NCI-H2081 treated with DMSO at 0.1 percent for 48 hours (cell line): ENCODE measurements at places on chromosomes 11 and 22.

DNA sequence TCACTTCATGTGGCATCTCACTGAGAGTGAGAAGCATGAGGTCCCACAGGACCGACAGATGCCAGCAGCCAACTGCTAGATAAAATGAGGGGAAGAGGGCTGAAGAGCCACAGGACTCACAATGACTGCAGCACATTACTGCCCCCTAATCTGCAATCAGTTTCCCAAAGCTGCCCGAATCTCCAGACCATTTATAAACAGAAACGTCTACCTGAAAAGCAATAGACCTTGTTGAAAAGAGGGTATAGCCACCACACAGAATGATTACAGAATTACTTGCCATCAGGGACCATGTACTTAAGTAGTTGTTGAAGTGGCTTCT lies 12.4 kb upstream of the TEF start:
- no peak for DNase-seq

GRCh38 chr11:8218840-8219239 lies 44.8 kb downstream of the LMO1 start:
- DNase-seq = no peak

GRCh38 chr11:640021-640706 lies 3.1 kb downstream of the DRD4 start:
- DNase-seq = no peak

DNA sequence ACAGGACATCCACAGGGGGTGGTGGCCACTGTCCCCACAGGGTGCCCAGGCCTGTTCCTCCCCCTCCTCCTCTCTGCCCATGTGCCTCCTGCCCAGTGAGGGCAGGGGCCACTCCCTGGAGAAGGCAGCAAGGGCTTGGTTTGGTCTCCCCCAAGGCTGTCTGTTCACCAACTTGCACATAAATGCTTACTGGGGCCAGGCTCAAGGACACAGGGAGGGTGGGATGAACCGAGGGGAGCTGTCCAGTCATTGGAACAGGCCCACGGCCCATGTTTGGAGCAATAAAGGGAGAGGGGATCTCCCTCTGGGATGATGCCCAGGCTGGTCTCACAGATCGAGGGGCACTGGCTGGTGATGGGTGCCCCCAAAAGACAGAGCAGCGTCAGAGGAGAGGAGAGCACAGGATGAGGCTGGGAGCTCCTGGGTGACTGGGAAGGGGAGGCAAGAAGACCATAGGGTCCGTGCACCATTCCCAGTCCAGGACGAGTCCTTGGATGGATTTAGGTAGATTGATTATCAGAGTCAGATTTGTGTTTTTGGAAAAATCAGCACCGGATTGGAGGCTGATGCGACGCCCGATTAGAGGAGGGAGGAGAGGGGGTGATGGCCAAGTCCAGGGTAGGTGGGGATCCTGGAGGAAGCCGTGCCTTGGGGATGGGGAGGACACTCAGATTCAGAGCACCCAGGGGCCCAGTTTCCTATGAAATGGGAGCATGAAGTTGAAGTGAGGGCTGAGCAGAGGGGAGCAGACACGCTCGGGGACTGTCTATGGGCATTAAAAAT lies 1.1 kb downstream of the IGLL5 start:
- no peak for DNase-seq

DNA sequence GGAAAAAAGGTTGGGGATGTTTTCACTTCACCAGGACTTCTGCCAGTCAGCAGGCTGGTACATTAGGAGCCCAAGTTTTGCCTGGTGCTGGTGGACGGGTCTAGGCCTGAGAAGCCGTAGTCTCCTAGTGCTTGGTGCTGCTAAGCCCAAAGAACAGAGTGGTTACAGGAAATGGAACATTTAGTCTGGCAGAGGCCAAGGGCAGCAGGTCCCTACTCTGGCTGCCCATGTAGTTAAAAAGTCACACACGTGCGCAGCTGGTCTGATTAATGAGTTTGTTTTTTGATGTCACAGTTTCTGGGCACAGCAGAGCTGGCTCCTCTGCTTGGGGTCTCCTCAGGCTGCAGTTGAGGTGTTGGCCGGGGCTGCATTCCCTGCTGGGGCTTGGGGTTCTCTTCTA lies 20.6 kb downstream of the BCR start:
- DNase-seq = no peak

DNA sequence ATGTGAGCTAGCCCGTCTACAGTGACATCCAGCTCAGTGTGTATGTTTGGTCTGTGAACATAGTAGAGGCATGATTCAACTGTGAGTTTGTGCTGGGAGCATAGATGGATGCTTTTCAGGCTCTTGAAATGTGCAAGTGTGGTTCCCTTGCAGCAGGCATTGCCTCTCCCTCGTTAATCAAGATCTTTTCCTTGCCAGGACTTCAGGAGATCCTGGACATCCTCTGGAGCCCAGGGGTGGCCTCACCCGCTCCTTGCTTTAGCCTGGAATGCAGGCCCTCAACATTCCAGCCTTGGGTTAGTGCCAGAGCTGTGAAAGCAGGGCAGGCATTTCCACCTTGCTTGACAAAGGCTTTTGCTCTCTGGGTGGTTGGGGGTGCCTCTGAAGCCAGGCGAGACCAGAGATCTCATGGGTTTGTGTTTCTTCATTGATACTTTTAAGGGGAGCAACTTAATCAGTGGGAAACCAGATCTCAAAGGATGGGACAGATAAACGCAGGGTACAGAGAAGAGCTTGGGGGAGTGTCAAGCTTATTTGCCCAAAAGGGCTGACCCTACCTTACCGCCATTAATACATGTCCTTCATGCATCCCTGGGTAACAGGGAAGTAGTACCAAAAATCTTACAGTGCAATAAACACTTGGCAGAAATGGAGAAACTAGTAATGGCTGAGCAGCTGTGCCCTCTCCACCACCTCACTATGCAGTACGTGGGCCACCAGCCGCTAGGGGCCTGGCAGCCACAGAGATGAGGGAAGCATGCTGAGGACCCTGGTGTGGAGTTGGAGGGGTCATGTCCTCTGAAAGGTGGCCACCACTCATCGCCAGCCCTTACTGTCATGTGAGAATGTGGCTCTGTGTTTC lies 72.1 kb downstream of the PTPRJ start:
- DNase-seq = no peak

DNA sequence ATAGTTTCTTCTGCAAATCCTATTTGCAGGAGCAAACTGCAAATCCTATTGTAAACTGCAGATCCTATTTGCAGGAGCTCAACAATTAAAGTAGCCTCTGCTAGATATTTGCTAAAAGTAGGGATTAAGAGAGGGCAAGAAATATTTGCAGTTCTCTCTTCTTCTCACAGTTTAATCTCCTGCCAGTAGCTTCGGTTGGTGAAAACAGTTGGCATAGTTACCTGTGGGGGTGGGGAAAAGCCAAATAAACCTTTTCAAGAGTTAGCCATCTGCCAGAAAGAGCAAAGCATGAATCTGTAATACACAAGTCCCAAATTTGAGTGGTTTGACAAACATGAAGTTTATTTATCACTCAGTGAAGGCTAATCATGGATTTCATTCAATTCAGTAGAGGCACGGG lies 942.5 kb downstream of the JRKL start:
- DNase-seq = no peak

DNA sequence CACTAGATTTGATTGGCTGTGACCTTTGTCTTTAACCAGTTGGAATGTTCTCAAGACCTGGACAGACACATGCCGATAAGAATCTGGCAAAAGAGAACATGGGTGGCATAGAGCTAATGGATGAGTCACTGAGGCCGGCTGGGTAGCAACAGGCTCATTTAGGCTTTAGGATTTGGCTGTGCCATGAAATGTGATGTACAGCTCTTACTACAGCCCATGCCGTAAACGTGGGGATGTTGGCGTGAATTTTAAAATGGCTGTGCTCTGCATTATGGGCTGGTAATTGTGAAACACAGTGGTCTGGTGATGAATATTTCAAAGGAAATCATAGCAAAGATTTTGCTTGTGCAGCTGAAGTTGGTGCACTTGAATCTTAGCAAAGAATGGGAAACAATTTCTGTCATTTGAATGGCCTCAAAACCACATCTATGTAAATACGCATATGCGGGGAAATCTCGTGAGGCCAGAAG lies 332.4 kb downstream of the TBC1D22A start:
- DNase-seq = no peak

DNA sequence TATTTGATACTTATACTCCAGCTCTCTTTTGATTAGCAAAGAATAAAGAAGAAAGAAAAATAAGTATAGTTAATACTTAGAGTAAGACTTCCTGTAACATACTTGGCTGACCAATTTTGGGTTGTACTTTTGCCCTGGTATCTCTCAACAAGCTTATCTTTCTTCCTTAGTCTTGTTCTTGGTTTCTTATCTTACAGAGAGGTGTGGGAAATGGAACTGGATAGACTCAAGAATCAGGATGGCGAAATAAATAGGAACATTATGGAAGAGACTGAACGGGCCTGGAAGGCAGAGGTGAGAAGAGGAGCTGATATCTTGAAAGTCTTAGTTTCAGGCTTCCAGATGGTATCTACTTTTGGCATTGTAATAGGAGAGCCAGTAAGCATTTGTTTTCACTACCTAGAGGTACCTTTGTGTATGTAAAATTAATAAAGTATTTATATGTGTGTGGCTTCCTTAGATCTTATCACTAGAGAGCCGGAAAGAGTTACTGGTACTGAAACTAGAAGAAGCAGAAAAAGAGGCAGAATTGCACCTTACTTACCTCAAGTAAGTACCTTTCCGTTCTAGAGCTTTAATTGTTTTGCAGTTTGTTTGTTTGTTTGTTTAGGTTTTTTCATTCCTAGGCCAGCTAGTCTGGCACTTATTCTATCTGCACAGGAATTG lies 11.3 kb upstream of the BACE1-AS start:
- DNase-seq = no peak

DNA sequence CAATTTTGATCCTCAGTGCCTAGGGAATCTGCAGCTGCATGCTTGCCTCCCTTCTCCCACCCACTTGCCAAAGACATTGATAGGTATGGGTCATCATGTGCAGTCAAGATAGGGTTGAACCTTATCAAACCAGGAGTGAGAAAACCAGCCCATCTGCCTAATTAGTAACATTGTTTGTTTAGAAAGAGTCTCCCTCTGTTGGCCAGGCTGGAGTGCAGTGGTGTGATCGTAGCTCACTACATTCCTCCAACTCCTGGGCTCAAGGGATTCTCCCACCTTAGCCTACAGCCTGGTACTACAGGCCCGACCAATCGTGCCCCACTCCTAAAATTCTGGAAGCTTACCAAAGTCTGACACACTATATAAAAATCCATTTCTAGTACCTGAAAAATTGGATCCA lies 4.6 kb downstream of the C11orf71 start:
- DNase-seq = no peak
